ENCODE measurements at places on chromosomes 13 and 19. TPM values are rescaled to one million over a fixed set of nuclear protein-coding genes. Genes with fewer than 3 reads are reported as not detected.

- no peak for DNase-seq
Measured at GRCh38 chr19:2079076-2079864, 16.9 kb downstream of the MOB3A start.

The PDX1 gene
- not detected for total RNA-seq

- no peak for DNase-seq
Measured at GRCh38 chr13:112990783-112991182, 21.8 kb downstream of the MCF2L start.

DNA sequence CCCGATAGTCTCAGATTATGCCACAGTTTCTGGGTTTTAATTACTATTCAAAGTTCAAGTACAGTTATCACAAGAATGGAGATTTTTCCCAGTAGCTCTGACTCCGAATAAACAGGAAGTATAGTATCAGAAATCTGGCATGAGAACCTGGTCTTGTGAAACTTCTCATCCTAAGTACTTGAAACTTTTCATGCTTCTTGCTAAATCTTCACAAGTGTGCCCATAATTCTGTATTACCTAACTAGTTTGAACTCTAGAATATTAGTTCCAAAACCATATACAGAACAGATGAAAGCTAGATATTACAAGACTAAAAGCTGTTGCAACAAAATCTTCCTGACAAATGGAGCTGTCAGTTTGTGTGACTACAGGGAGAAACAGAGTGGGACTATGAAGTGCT lies 70.5 kb upstream of the CSNK1A1L start:
- DNase-seq = no peak

- DNase-seq = no peak
Measured at GRCh38 chr19:39983695-39984300, 12.8 kb downstream of the PSMC4 start.

GRCh38 chr13:83692800-83693199 lies 189.5 kb downstream of the SLITRK1 start:
- DNase-seq = no peak

DNA sequence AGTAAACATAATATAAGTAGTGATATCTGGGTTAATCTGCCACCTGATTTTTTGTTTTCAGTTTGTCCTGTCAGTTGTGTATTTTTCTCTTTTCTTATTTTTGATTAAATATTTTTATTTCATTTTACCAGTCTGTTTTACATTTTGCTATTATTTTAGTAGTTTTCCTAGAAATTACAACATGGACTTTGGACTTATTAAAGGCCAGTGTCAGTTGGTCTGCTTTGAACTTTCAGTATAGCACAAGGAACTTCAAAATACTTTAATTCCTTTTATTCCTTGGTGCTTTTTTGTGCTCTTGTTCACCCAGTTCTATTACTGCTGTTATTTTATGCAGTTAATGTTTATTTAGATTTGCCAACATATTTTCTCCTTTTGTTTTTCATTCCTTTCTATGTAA lies 149.6 kb downstream of the PDS5B start:
- no peak for DNase-seq

DNA sequence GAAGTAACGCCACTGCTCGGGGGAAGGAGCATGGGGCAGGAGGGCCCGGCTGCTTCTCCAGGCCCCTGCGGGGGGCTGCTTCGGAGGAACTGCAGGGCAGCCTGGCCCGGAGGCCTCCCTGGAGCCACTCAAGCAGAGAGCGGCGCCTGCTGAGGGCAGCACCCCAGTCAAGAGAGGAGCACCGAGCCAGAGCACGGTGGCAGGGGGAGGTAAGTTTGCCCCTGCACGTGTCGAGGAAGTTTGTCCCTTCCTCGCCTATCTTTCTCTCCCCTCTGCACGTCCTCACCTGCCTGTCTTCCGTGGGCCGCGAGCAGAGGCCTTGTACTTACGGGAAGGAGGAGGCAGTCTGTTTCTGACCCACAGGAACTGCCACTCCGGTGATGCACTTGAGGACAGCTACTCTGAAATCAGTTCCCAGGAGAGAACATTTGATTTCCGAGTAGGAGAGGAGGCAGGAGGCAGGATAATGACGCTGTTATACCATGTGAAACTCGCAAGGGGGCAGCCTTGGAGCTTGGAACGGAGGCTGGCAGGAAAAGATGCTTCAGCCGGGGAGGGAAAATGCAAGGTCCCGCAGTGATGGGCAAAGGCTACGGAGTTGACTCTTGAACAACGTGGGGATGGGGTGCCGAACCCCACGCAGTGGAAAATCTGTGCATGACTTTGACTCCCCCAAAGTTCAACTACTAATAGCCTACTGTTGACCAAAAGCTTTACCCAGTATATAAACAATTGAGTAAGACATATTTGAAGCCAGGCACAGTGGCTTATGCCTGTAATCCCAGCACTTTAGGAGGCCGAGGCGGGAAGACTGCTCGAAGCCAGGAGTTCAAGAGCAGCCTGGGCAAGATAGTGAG lies 5.0 kb downstream of the FFAR1 start:
- DNase-seq = peak; percentile 79

DNA sequence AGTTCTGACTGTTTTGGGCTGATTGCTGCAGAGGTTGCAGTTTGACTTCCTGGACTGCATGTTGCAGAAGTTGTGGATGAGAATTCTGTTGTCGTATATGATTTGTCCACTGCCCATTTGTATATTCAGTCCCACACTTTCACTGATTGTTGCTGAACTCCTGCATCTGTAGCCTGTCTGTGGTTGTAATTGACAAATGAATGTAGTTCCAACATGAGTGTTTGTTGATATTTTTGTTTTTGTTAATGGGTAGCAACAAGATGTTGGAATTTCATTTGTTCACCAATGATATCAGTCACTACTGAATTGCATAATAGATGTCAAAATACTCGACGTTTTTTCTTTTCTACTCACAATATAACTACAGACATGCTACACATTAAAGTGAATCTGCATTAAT lies 533.9 kb downstream of the DCT start:
- DNase-seq = no peak

DNA sequence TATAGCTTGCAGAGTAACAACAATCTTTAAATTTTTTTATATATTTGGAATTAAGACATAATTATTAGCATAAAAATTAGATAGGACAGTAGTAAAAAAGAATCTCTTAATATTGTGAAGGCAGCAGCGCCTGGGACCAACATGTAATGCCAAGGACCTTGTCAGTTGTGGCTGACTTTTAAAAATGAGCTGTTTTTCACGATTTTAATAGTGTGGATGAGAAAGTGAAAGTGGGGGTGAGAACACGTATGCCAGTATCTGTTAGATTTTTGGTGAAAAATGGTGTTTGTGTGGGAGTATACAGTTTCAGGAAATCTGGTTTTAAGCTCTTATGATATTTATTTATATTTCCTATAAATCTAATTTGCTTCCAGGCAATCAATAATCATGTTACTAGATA lies 125.2 kb downstream of the LMO7 start:
- DNase-seq = no peak

DNA sequence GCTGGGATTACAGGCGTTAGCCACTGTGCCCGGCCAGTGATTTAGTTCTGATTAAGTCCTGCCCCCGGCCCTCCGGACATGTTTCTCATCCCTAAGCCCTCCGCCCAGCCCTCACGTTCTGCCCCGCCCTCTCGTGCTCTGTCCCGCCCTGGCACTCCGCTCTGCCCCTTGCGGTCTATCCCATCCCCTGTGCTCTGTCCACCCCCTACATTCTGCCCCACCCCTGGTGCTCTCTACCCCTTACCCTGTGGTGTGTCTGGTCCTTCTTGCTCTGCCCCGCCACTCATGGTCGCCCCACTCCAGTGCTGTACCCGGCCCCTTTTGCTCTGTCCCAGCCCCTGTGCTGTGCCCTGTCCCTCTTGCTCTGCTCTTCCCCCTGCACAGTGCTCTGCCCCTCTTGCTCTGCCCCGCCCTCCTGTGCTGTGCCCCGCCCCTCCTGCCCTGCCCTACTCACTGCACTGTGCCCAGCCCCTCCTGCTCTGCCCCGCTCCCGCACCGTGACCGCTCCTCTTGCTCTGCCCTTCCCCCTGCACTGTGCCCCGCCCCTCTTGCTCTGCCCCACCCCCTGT lies 3.0 kb downstream of the GTPBP3 start:
- DNase-seq = peak; percentile 84

DNA sequence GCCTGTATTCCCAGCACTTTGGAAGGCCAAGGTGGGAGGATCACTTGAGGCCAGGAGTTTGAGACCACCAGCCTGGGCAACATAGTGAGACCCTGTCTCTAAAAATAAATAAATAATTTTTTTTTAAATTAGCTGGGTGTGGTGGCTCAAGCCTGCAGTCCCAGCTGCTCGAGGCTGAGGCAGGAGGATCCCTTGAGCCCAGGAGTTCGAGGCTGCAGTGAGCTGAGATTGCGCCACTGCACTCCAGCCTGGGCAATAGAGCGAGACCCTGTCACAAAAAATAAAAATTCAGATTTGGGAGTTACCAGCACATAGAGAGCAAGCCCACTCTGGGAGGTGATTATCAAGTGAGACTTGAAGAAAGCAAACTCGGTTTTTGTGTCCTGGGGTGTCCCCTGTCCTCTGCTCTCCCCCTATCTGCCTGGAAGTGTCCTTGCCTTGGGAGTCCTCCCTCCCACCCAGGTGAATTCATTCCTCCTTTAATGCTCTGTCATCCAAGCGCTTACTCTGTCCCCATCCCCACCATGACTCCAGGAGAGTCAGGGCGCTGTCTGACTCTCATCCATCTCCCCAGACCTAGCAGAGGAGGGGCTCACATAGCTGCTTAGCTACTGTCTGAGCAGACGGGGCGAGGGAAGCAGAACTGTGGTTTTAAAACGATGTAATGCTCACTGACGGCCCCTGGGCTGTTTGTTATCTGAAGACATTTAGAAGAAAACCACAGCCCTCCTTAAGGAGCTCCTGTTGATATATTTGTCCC lies 146.8 kb downstream of the STK24 start:
- DNase-seq = no peak

DNA sequence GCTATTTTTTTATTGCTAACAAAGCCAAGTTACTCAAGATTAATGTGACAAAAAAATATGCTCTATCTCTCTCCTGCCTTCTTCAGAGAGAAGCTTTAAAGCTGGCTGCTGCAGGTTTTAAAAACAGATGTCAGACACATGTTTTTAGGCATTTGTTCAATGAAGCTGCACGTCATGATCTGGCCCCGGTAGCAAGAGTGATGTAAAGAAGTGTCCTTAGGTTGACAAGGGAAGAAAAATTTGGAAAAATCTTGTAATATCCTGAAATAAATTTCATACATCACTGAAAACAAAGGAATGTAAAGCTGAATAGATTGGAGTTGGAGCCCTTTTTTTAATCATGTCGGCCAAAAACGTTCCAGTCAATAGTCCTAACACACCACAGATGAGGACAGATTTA lies 531.4 kb upstream of the NBEA start:
- no peak for DNase-seq

The FXYD1 gene
- total RNA-seq = 38.9 TPM

- DNase-seq = peak; percentile 66
Measured at GRCh38 chr19:2983351-2984214, 6.2 kb downstream of the TLE6 start.

The RBM42 gene
- 51.0 TPM for total RNA-seq

DNA sequence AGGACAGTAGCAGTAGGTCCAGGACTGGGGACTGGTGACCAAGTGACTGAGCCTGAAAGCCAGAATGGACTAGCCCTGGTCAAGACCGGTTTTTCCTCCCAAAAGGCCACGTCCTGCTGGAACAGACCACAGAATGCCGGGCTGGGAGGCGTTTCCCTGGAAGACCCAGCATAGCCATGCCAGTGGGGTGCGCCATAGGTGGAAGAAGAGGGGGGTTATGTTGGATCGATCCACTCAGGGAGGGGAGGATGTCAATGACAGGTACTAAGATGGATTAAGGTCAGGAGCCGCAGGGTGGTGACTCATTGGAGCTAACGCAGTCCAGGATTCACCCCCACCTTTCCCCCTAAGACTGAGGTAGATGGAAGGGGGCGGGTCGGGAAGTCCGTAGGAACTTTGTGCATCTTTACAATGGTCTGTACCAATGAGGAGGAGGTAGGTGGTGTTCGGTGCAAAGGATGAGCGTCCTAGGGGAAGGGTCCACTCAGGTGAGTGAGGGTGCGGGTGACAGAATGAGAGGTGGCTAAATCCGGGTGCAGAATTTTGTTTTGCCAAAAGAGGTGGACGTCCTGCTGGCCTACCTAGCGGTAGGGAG lies 21.0 kb downstream of the VASP start:
- no peak for DNase-seq

DNA sequence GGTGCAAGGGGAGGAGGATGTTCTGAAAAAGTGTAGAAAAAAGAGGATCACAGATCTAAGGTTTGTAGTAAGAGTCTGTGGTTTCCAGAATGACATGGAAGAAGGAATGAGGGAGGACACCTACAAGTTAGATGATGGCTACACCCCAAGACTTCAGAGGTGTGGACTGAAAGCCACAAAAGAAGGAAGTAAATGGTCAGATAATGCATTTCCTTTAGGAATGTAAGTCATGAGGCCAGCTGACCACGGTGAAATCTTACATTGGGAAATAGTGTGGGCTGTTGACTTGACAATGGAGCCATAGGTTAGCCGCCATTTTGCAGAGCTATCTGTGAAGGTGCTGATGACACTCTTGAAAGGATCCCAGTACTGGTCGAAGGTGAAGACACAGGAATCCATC lies 25.3 kb upstream of the FBXO27 start:
- no peak for DNase-seq

The SIGLEC12 gene
- total RNA-seq = 3.3 TPM
